ENCODE measurements at places on chromosomes 13 and 19.

DNA sequence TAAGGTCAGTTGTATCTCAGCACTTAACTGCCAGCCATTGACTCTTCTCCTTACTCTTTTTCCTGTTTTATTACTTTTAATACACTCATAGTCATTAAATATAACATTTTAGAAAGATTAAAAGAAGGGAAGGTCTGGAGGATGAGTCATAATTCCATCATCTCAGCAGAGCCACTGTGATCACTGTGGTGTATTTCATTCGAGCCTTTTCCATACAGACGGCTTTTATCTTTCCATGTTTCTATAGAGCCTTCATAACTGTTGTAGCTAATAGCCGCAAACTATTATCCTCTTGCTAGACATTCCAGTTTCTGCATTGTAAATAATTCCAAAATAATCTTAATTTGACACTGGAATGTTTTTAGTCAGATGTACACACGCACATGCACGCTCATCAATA lies 4.7 kb upstream of the FLT1 start:
- DNase-seq: no peak

- peak; percentile 22 for DNase-seq
Observed at GRCh38 chr13:95644601-95645052, at the start of gene DZIP1. DZIP1 (minus strand) TSS chr13:95644706; CDS start chr13:95642029, 2,677 bp downstream.

- no peak for DNase-seq
Observed at GRCh38 chr13:50276550-50276949, 261.3 kb downstream of the KCNRG start.

DNA sequence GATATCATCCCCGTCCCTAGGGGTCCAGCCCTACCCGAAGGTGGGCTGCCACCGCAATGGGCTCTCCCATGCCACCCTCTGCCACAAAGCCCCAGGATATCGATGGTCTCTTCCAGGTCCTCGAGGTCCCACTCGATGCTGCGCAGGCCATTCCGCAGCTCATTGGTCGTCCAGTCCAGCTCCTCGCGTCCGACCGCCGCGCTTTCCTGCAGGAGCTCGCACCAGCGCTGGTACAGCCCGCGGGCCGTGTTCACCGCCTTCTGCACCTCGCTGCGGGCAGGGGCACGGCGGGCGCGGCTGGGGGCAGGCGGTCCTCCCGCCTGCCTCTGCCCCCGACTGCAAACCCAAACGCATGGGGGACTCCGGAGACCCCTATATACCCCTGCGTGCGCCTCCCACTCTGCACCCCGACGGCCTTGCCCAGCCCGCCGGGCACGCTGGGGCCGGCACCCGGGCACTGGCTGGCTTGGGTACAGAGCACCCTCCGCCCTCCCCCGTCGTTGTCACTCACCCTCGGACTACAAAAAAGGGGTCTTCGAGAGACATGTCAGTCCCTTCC lies 468 bp downstream of the STX10 start:
- peak; percentile 23 for DNase-seq

GRCh38 chr13:34338102-34338501 lies 520.2 kb downstream of the RFC3 start:
- no peak for DNase-seq

DNA sequence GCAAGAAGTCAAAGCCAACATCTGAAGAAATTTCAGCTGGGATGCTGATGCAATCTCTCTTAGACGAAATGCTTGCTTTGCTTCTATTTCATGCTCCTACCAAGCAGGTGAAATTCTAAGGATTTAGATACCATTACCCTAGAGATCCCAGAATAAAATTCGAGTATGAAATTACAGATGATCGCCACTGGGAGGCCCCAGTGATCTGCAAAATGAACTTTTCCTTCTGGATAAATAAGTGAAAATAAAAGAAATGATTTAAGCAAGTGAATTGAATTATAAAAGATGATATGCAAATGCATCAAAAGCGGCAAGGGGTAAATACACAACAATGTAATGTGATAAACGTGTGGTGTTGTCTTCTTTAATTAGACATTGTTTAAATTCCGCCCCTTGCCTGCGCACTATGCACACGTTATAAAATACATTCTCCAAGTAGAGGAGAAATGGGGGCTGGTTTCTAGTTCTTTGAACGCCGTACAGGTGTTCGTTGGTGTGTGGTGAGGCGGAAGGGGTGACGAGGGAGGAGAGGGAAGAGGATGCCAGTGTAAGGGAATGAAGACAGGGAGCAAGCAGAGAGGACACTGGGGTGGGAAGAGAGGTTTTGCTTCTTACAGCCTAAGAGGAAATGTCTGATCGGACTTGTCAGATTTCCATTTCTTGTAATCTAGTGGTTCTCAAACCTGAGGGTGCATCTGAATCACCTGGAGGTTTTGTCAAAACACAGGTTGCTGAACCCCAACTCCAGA lies 58.0 kb downstream of the ERCC5 start:
- no peak for DNase-seq

DNA sequence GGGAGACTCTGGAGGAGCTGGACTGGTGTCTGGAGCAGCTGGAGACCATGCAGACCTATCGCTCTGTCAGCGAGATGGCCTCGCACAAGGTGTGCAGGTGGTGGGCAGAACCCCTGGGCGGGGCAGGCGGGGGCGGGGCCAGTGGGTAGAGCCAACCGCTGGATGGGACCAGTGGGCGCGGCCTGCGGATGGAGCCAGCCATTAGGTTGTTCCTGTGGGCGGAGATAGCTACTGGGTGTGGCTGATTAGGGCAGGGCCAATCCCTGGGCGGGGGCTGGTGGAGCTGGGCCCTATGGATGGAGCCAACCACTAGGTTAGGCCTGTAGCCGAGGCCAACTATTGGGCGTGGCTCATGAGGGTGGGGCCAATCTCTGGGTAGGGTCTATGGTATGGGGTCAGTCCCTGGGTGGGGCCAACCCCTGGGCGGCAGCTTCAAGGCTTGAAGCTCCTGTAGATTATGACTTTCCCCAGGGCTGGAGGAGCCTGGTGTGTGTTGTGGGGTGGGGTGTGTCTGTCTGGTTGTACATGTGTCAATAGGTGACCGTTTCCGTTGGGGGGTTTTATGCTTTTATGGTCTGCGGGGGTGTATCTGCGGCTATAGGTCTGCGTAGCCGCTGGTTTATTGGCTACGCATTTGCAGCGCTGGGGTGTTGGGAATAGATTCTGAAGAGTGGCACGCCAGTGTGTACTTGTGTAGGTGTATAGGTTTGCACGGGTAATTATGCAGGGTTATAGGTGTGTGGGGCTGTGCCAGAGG lies 30.7 kb downstream of the PDE4A start:
- no peak for DNase-seq

GRCh38 chr13:24251525-24251924 lies 57.9 kb upstream of the C1QTNF9 start:
- DNase-seq: peak; percentile 63

DNA sequence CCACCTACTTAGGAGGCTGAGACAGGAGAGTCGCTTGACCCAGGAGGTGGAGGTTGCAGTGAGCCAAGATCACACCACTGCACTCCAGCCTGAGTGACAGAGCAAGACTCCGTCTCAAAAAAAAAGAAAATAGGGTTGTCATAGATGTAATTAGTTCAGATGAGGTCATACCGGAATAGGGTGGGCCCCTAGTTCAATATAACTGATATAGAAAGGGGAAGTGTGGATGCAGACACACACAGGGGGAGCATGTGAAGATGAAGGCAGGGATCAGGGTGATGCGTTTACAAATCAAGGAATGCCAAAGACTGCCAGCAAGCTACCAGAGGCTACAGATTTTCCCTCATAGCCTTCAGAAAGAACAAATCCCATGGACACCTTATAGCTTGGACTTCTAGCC lies 24.3 kb upstream of the EEF1AKMT1 start:
- no peak for DNase-seq

DNA sequence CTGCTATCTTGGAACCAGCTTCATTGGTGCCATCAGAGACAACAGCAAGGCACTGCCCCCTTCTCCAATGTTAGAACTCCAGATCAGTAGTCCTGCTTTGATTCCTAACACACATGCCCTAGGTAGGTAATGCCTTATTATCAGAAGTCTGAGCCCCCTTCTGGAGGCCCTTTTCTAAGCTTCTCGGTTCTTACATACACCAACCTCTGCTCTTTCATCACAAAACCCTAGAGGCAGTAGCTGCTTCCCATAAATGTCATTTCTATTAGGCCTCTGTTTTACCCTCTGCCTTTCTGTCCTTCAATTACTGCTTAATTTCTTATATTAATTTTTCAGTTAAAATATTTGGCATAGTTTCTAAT lies 65.3 kb upstream of the KLHL1 start:
- no peak for DNase-seq

Measured in stimulated activated CD4-positive, alpha-beta T cell treated with anti-CD3 and anti-CD28 coated beads, Interleukin-2, amount 100 ng/mL, for 48 hours (primary cell).